ENCODE measurements at places on chromosomes 6 and 20.

- H3K27me3 ChIP-seq: no peaks in the 10 kb centered on the region
- H3K4me1 ChIP-seq: peaks cover 15% of the 10 kb centered on the region
- H3K27ac ChIP-seq: no peak overlapping the region
- no peak for DNase-seq
- no peaks in the 10 kb centered on the region for H3K36me3 ChIP-seq
These were observed 185.7 kb downstream of the BACH2 start for GRCh38 chr6:90110971-90111370.

DNA sequence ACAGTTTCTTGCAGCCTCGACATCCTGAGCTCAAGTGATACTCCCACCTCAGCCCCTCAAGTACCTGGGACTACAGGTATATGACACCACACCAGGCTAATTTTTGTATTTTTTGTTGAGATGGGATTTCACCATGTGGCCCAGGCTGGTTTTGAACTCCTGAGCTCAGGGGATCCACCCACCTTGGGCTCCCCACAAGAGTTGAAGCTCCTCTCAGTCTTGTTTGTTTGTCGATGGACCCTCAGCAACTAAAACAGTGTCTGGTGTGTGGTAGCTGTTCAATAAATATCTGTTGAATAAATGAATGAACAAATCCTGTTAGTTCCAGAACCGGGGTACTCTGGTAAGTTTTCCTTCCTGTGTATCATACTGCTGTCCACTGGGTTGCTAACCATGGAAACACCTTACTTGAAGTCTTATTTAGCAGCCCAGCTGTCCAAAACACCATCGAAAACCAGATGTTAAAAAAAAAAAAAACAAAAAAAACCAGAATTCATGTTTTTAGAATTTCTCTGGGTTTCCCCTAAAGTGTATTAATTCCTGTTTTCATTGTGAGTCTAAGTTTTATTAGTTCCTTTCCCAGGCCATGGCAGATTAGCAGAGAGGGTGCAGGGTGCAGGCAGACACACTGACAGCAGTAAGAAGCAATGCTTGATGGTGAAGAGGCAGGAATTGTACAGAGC lies 7.8 kb upstream of the EZR start:
- H3K27ac ChIP-seq: no peak overlapping the region
- DNase-seq: no peak
- H3K4me1 ChIP-seq: no peaks in the 10 kb centered on the region
- H3K36me3 ChIP-seq: no peaks in the 10 kb centered on the region
- H3K27me3 ChIP-seq: no peaks in the 10 kb centered on the region

- no peak overlapping the region for H3K4me3 ChIP-seq
- no peak for DNase-seq
- H3K27ac ChIP-seq: no peak overlapping the region
- H3K27me3 ChIP-seq: no peaks in the 10 kb centered on the region
These were observed 305.4 kb downstream of the CDKAL1 start for GRCh38 chr6:20839630-20840029.

DNA sequence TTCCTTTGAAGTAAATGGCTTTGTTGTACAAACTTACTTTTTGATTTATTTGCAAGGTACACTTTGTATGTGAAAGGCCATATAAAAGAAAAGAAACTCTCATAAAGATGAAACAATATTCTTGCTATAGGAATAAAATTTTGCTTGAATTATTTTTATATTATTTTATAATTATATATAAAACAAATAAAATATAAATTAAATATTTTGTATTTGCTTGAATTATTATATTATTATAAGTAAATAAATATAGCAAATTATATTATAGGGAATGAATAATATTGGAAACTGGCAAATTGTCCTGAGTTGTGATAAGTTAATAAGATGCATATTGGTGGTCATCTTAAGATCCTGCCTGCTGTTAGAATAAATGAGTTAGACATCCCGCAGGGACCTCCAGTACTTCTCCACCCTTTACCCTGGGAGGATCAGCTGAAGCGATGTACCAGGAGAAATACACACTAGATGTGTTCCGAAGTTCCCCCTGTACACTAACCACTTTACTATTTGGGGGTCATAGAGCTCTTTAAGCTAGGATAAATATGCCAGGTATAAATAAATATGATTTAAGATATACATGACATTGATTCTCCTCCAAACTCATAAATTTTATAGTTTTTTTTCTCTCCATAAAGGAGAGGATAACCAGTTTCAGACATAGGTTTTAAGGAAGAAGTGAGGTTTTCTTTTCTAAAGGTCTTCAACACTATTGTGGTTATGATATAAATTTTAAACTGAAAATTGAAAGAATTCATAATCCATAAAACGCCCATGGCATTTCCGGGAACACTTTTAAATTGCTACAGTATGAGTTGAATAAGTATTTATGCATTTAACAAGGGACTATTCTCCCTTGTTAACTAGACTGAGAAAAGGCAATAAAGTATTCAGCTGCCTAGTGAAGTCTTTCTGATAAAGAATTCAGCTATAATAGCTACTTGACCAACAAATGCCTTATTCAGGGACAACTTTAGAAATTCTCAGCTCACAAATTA lies 486.3 kb upstream of the MARCKS start:
- H3K36me3 ChIP-seq: no peaks in the 10 kb centered on the region
- no peak for DNase-seq
- no peak overlapping the region for H3K4me3 ChIP-seq
- H3K4me1 ChIP-seq: peaks cover 7% of the 10 kb centered on the region
- no peaks in the 10 kb centered on the region for H3K27me3 ChIP-seq

- no peak for DNase-seq
- H3K36me3 ChIP-seq: no peaks in the 10 kb centered on the region
- H3K27me3 ChIP-seq: peaks cover 42% of the 10 kb centered on the region
- no peak overlapping the region for H3K27ac ChIP-seq
These were observed 82.8 kb downstream of the CD40 start for GRCh38 chr20:46200582-46201570.

DNA sequence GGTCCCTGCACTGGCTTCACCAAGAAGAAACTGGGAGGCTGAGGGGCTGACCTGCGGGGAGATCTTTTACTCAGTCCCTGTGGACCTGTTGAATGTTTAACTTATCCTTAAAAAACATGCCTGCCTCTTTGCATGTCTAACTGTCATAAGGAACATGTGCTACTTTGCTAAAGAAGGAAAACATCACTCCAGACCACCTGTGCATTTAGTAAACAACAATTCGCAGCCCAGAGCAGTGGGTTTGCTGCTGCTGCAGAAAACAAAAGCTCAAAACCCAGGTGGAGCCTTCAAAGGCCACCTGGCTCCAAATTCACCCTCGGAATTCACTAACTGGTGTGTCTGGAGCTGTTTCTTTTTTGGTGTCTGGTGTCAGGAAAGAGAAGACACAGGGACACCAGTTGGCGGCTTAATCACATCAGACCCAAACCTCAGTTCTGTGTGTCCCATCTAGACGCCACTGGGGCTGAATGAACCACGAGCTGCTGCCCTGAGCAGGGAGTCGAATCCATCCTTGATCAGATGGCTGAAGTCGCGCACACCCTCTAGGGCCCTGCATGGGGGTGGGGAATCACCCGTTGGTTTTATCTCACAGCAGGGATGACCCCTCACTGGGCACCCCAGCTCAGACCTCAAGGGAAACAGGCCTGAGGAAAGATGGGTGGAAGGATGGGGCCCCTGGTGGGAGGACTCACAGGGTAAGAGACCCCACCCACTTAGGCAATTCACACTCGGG lies 344.3 kb downstream of the PREX1 start:
- H3K4me1 ChIP-seq: no peaks in the 10 kb centered on the region
- no peak for DNase-seq
- H3K27ac ChIP-seq: no peak overlapping the region
- no peaks in the 10 kb centered on the region for H3K36me3 ChIP-seq
- peaks cover 48% of the 10 kb centered on the region for H3K27me3 ChIP-seq

DNA sequence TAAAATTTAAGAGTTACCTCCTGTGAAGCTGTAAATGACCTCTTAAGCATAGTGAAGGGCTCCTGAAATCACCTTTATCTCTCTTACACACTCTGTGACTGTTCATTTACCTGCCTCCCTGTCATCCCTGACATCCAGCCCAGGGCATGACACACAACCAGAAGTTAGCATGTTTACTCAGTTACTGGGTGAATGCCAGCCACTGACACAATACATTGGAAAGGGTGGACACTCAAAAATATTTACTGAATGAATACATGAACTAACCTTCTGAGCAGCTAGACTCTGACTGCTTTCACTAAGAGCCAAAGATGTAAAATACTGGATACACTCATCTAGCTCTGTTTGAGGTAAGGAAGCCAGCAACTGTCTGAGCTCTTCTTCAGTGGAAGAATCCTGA lies 25.3 kb downstream of the SERAC1 start:
- no peak overlapping the region for H3K27ac ChIP-seq
- no peaks in the 10 kb centered on the region for H3K4me1 ChIP-seq
- no peak overlapping the region for H3K4me3 ChIP-seq
- peaks cover 5% of the 10 kb centered on the region for H3K36me3 ChIP-seq

GRCh38 chr6:165635965-165636364 lies 27.1 kb downstream of the PDE10A start:
- H3K27ac ChIP-seq: 0 out of 2 replicates have a peak overlapping the region, but pooled peaks have one; percentile 2
- H3K4me1 ChIP-seq: peaks cover 4% of the 10 kb centered on the region
- H3K4me3 ChIP-seq: no peak overlapping the region
- DNase-seq: no peak
- no peaks in the 10 kb centered on the region for H3K36me3 ChIP-seq

DNA sequence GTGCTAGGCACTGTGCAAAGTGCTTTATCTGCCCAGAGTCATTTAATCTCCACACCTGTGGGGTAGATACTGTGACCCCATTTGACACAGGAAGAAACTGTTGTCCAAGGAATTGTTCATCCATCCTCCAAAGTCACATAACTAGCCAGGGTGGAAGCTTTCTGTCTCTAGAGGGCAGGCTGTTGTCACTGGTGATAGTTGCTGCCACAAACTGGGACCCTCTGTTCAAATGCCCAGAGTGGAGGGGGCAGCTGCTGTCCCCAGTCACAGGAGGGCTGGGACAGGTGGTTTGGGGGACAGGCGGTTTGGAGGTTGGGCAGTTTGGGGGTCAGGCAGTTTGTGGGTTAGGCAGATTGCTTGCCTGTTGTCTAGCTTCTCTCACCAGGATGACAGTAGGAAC lies 16.1 kb upstream of the TMEM242 start:
- no peak overlapping the region for H3K27ac ChIP-seq
- H3K4me3 ChIP-seq: no peak overlapping the region
- H3K36me3 ChIP-seq: no peaks in the 10 kb centered on the region

DNA sequence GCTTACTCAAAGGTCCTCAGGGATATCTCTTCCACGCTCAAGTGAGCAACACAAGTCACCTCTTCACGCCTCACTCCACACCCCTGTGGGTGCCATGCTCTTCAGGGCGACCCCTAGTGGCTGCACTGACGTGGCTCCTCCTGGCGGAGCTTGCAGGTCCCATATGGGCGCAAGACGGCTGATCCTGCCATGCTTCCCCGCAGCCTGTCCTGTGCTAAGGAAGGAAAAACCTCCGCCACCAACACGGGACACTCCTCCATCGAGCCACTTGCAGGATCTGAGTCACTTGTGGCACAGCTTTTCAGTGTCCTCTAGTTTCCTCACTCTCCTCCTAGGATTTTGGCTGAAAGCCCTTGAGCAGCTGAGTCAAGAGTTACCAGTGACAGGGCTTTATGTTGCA lies 90.7 kb downstream of the KHDC1L start:
- H3K27ac ChIP-seq: no peak overlapping the region
- no peaks in the 10 kb centered on the region for H3K36me3 ChIP-seq
- H3K4me3 ChIP-seq: no peak overlapping the region
- no peak for DNase-seq

DNA sequence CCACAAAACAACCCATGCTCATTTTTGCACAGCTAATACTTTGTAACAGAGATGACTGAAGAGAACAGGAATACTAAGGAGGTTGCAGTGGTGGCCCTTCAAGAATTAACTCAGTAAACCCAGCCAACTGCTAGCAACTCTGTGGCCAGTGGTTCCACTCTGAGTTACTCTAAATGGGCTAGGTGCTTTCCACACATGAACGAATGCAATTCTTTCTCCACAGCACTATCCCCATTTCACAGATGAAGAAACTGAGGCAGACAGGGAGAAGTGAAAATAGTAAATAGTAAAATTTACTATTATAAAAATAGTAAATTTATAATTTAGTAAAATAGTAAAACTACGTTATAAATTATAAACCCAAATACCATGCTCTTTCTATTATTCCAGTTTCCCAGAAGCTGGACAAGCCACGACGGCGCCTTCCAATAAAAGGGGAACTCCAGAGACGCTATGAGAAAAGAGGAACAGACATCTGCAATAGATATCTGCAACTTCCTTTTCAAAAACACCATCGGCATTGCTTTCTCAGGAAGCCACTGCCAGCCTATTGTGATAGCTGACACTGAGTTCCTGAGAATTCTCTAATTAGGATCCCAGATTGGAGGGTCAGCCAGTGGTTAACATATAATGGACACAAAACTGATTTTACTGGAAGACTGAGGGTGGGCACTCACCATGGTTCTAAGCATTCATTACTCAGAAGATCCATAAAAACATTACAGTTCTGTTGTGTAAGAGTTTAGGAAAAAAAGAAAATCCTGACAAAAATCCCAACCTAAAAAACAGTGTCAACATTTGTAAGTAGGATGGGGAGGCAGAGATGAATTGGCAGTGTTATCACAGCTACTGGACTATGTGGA lies 16.2 kb downstream of the FKBP1A start:
- H3K27ac ChIP-seq: no peak overlapping the region
- no peak overlapping the region for H3K4me3 ChIP-seq
- peaks cover 20% of the 10 kb centered on the region for H3K4me1 ChIP-seq
- no peaks in the 10 kb centered on the region for H3K27me3 ChIP-seq

- no peak overlapping the region for H3K27ac ChIP-seq
- H3K36me3 ChIP-seq: no peaks in the 10 kb centered on the region
- H3K4me1 ChIP-seq: no peaks in the 10 kb centered on the region
- H3K27me3 ChIP-seq: peaks cover 22% of the 10 kb centered on the region
- no peak for DNase-seq
These were observed 11.7 kb upstream of the HCK start for GRCh38 chr20:32040142-32040953.

- H3K27ac ChIP-seq: peak overlapping the region; percentile 61
- no peaks in the 10 kb centered on the region for H3K27me3 ChIP-seq
- DNase-seq: peak; percentile 57
- H3K36me3 ChIP-seq: no peaks in the 10 kb centered on the region
- H3K4me1 ChIP-seq: peaks cover 22% of the 10 kb centered on the region
These were observed 328.7 kb downstream of the LAMA2 start for GRCh38 chr6:129211626-129212025.

- no peaks in the 10 kb centered on the region for H3K4me1 ChIP-seq
- no peak overlapping the region for H3K27ac ChIP-seq
- no peak overlapping the region for H3K4me3 ChIP-seq
- H3K36me3 ChIP-seq: no peaks in the 10 kb centered on the region
- 0 out of 2 replicates have a peak, but pooled peaks cover 3% of the 10 kb centered on the region for H3K27me3 ChIP-seq
These were observed 36.1 kb downstream of the SMPDL3A start for GRCh38 chr6:122825163-122825562.

GRCh38 chr6:26272171-26272637 lies 92.8 kb upstream of the BTN3A2 start:
- peak; percentile 60 for DNase-seq
- peak overlapping the region; percentile 52 for H3K4me3 ChIP-seq
- no peaks in the 10 kb centered on the region for H3K27me3 ChIP-seq
- H3K36me3 ChIP-seq: 0 out of 2 replicates have a peak, but pooled peaks cover 3% of the 10 kb centered on the region

DNA sequence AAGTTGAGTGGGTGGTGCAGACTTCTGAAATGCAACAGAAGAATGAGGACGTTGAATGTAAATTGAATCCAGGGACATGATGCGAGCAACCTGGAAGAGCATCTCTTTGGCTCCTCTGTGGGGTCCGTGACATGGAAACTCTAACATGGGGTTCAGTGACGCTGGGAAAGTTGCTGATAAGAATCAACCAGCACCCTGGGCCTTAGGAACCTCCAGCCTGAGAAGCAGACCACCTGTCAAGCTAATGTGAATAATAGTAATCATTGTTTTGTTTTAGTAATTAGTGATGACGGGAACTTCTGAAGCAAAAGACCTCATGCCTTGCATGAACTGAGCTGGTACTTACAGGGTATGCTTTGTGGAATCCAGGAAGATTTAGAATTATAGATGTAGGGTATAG lies 25.2 kb upstream of the DOK5 start:
- H3K36me3 ChIP-seq: no peaks in the 10 kb centered on the region
- H3K4me1 ChIP-seq: no peaks in the 10 kb centered on the region
- H3K4me3 ChIP-seq: no peak overlapping the region
- no peak for DNase-seq
- H3K27ac ChIP-seq: no peak overlapping the region
